ENCODE measurements at places on chromosomes 12 and 14. TPM values are rescaled to one million over a fixed set of nuclear protein-coding genes. Genes with fewer than 3 reads are reported as not detected.

DNA sequence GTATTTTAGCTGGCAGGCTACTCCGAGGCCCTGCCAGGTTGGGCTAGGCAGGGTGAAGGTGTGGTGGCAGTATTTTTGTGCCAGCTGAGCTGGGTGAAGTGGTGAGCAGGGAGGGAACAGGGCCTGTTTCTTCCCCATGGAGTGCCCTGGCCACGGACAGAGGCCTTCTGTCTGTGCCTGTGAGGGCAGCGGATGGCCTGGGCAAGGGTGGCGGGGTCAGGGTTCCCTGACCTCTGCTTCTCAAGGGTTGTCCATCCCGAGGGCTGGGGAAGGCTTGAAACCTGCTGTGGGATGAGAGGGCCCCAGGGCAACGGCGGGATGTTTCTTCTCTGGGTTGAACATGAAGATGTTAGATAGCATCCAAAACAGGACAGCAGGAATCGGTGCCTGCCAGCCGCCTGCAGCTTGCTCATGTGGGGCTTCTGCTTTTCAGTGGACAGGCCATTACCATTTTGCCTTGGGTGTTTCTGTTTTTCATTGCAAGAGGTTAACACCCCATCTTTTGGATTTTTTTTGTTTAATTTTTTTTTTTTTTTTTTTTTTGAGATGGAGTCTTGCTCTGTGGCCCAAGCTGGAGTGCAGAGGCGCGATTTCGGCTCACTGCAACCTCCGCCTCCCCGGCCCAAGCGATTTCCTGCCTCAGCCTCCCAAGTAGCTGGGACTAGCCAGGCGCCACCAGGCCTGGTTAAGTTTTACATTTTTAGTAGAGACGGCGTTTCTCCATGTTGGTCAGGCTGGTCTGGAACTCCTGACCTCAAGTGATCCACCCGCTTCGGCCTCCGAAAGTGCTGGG, 3.3 kb downstream of the MTA1 start:
- no peak for DNase-seq

The RHOJ gene
- total RNA-seq: 65.8 TPM

DNA sequence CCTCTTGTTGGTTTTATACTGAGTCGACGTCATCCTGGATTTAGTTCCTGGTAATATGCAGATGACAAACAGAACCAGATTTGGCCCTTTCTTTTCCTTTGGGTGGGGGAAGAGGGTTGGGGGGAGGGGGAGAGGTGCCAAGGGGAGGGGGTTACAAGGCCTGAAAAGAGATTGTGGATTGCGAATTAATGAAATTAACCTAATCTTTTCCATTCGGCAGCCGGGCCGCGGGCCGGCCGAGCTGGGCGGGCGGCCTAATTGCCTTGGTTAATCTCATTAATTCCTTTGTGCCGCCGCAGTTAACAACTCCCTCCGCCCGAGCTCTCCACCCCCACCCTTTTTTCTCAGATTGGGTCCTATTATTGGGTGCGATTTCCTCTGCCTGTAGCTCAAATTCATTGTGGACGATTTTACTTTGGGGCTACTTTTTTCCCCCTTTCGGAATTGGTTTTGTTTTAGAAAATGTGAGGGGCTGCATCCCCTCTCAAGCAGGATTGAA, 387 bp upstream of the GSC start:
- DNase-seq: no peak

DNA sequence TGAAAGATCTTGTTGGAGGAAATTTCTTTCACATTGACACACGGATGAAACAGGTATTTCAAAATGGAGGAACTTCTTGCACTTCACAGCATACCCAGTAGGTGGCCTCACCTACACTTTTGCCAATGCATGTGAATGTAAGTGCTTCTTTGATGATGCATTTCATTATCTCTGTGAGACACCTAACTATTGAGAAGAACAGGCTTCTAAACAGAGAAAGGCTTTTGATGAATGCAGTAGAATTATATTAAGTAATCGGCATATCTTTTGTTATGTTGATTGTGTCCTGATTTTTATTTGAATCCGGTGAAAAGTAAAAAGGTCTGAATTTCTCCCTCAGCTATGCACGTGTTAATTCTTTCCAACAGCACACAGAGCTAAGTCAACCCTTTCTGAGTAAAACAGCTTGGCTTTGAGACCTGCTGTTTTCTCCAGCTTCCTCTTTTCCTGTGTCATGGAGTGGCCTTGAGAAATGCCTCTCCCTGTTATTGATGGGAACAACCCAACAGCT, 399.0 kb downstream of the NAV3 start:
- peak; percentile 10 for DNase-seq

DNA sequence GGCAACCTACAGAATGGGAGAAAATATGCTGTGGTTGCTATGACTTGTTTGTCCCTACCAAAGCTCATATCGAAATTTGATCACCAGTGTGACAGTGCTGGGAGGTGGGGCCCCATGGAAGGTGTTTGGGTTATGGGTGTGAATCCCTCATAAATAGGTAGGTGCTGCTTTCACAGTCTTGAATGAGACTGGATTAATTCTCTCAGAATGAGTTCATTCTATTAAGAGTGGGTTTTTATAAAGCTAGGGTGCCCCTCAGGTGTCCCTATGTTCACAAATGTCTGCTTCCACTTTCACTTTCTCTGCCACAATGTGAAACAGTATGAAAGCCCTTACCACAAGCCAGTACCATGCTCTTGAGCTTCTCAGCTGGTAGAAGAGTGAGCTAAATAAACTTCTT, 133.5 kb downstream of the CPNE8 start:
- DNase-seq: no peak

GRCh38 chr14:100386121-100386520, 63.0 kb downstream of the SLC25A47 start:
- DNase-seq: no peak

DNA sequence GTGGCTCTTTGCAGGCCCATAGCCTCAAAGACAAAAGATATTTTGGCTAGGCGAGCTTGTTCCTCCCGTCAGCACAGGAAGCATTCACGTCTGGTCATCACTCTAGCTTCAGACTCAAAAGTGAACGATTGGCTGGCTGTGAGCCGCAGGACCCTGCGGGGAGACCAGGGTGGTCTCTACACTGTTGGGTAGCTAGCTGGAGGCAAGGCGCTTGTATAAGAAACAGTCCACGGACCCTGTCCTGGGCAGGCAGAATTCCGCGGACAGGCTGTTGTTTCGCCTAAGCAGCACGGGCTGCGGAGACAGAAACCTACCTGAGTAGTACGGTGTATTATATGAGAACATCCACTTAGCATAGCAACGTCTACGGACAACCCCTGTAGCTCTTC, 29.6 kb downstream of the WBP11 start:
- DNase-seq: no peak

DNA sequence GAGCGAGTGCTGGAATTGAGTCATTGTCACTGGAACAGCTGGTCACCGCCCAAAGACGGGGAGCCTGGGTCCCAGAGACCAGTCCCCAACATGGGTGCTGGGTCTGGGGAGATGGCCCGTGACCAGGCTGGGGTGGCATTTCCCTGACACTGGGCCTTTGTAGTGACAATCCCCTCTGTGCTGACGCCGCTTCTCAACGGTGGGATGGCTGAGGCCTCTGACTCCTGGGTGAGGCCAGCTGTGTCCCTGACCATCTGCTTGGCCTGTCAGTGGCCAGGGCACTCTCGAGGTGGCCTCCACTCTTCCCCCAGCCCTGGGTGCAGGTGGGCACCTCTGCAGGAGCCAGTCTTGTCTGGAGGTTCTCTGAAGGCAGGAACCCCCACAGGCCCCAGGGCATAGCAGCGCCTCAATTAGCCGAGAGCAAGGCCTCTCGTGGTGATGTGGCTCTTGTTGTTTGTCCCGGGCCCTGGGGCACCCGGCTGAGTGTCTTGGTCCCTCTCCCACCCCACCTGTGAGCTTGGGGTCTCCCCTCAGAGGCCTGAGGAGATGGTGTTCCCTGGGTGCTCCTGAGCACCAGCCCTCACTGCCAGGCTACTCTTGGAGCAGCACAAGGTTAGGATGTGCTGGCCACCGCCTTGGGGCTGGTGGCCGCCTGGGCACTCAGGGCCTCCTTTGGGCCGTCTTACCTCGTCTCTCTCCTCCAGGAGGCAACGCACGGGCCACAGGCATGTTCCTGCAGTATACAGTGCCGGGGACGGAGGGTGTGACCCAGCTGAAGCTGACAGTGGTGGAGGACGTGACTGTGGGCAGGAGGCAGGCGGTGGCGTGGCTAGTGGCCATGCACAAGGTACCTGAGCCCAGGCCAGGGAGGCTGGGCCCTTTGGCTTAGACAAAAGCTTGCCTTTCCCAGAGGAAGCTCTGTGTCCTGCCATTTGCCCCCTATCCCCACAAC, 16.6 kb downstream of the ZFYVE21 start:
- DNase-seq: no peak

The SCNN1A gene
- total RNA-seq: not detected

- no peak for DNase-seq
These were observed 52.9 kb upstream of the SLC35F4 start for GRCh38 chr14:57918791-57919190.

- peak; percentile 49 for DNase-seq
These were observed 28.5 kb downstream of the TMCC3 start for GRCh38 chr12:94621662-94622359.

DNA sequence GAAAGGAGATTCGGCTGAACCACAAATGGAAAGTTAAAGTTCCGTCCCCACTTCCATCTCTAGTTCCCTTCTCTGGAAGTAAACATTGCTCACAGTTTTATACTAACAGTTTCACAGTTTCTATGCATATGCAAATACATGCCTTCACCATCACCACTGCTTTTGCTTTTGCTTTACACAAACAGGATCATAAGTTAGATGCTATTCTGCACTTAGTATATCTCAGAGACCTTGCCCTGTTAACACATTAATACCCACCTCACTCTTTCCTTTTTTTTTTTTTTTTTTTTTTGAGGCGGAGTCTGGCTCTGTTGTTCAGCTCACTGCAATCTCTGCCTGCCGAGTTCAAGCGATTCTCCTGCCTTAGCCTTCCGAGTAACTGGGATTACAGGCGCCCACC, 890 bp downstream of the TEP1 start:
- no peak for DNase-seq

GRCh38 chr14:88750413-88750812, 42.3 kb downstream of the EML5 start:
- no peak for DNase-seq

The KRT74 gene
- not detected for total RNA-seq

The AQP5 gene
- 0.07 TPM for total RNA-seq

The DLK1 gene
- total RNA-seq: not detected

DNA sequence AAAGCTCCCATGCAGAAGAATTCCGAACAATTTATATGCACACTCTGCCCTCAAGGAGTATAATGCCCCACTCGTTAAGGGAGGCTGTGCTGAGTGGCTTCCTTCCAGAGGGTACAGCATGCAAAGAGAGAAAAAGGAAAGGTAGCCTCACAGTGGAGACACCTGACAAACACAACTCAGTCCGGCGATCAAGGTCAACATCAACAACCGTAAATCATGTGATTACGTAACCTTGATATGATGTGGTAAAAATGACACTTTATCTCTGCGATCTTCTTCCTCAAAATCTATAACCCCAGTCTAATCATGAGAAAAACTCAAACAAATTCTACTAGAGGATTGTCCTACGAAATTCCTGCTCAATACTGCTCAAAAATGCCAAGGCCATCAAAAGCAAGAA, 400.5 kb upstream of the CCDC196 start:
- DNase-seq: no peak

DNA sequence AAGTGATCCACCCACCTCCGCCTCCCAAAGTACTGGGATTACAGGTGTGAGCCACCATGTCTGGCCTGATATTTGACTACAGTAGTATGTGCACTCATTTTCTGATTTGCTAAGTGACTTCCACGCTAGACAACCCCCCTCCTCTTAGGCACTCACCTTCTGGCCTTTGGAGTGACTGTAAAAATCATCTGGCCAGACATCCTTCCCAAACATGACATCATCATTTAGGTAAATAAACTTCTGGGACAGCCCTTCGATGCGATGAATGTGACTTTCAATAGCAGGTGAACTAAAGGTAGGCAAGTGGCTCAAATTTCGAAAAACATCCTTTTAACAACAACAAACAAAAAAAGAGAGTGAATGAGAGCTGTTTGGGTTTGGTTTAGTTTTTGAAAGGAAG, 30.6 kb upstream of the SYCP3 start:
- DNase-seq: no peak

- no peak for DNase-seq
These were observed 25.4 kb downstream of the CLSTN3 start for GRCh38 chr12:7155471-7156034.

GRCh38 chr14:39841088-39841487, 408.9 kb upstream of the FBXO33 start:
- no peak for DNase-seq

GRCh38 chr12:26614011-26614616, 218.9 kb downstream of the ITPR2 start:
- no peak for DNase-seq

DNA sequence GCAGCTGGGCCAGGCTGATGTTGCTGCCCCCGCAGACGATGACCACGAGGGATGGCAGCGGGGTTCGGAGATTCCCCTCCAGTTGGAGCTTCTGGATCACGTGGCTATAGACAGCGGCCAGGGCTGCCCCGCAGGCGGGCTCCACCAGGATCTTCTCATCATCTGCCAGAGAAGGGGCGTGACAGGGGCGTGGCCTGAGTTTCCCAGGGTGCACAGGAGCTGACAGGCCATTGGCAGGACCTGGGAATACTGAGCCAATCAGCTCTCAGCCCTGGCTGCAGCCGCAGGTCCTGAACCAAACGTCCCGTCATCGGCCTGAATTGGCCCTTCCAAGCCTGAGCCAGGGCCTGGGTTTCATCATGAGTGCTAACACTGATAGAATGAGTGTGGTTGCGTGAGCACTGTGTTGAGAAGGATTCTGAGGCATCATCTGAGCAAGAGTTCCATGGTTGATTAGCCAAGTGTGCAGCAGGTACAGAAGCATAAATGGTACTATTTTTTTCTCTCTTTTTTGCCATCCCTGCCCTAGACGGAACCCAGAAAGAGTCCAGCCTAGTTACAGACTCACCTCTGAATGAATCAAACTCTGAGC, 10.6 kb downstream of the SDS start:
- no peak for DNase-seq

GRCh38 chr12:57604992-57605810, 577 bp downstream of the DTX3 start:
- DNase-seq: no peak

DNA sequence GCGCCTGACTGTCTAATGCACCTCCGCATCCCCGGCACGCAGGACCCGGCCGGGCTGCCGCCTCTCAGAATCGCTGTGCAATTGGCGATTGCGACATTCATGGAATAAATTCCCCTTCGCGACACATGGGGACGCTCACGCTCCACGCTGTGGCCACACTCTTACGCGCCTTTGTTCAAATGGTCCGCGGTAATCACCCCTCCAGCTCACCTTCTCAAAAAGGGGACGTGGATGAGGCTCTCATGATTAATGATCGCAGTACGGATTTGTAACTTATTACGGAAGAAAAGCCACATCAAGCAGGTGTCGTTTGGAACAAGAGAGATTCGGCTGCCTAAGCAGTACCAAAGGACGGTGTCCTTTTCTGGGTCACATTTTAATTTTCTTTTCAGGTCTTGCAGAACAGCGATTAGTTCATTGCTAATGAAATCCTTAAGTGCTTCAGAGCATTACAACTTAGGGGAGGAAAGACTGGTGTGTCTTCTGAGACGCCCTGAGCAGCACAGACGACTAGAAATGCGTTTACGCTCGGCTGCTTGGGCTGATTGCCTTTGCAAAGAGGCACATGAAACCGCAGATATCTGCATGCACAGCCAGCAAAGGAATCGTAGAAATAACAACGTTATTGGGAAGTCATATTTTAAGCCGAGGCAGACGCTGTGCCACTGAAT, 37.3 kb upstream of the ADGRD1 start:
- DNase-seq: no peak

All from pulmonary artery endothelial cell (primary cell).